Trophoblast cell (in vitro differentiated cells and primary cell): ENCODE measurements at places on chromosomes 13 and 19.

DNA sequence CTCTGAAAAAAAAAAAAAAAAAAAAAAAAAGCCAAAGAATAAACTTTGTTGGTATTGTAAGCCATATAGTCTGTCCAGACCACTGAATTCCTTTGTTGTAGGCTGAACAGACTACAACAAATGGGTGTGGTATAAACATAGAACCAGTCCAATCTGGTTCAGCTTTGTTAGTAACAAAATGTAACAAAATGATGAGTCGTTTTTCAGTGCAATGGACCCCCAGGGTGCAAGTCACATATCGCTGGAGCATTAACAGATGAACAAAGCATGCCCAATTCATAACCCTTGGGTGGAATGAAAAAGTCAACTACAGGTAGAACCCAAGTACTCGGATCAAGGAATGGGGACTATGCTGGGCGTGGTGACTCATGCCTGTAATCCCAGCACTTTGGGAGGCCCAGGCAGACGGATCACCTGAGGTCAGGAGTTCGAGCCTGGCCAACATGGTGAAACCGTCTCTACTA, 13.6 kb upstream of the FCHO1 start:
- H3K4me1 ChIP-seq = peaks cover 2% of the 10 kb centered on the region
- no peak overlapping the region for H3K4me3 ChIP-seq
- DNase-seq = no peak
- H3K27me3 ChIP-seq = no peaks in the 10 kb centered on the region
- H3K27ac ChIP-seq = no peak overlapping the region

GRCh38 chr13:110790371-110790770, 76.9 kb downstream of the ING1 start:
- no peaks in the 10 kb centered on the region for H3K36me3 ChIP-seq
- no peaks in the 10 kb centered on the region for H3K27me3 ChIP-seq
- no peak overlapping the region for H3K27ac ChIP-seq
- H3K4me3 ChIP-seq = no peak overlapping the region

GRCh38 chr13:20191311-20192157, 1.2 kb downstream of the GJB2 start:
- no peak overlapping the region for H3K27ac ChIP-seq
- peak overlapping the region; percentile 10 for H3K4me3 ChIP-seq
- H3K4me1 ChIP-seq = peaks cover 10% of the 10 kb centered on the region

GRCh38 chr13:39451860-39452301, 151.1 kb downstream of the LHFPL6 start:
- peaks cover 6% of the 10 kb centered on the region for H3K4me1 ChIP-seq
- no peak for DNase-seq
- peak overlapping the region; percentile 89 for H3K27ac ChIP-seq
- no peak overlapping the region for H3K4me3 ChIP-seq
- no peaks in the 10 kb centered on the region for H3K36me3 ChIP-seq

DNA sequence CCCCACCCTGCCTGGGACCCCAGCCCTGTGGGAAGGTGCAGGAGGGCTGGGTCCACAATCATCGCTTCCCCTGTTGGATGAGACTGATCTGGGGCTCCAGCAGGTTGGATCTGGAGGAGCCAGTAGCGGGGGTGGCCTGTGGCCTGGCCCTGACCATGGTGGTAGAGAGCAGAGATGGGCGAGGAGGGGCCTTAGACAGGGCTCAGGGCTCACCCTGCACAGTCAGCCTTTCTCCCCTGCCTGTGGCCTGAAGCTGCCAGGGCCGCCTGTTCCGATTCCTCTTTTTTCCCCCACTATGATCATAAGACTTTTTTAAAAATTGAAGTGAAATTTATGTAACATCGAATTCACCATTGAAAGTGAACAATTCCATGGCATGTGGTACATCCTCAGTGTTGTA, 18.2 kb downstream of the SIN3B start:
- DNase-seq = no peak
- H3K36me3 ChIP-seq = peaks cover 79% of the 10 kb centered on the region
- H3K27ac ChIP-seq = no peak overlapping the region
- no peaks in the 10 kb centered on the region for H3K27me3 ChIP-seq
- no peaks in the 10 kb centered on the region for H3K4me1 ChIP-seq

DNA sequence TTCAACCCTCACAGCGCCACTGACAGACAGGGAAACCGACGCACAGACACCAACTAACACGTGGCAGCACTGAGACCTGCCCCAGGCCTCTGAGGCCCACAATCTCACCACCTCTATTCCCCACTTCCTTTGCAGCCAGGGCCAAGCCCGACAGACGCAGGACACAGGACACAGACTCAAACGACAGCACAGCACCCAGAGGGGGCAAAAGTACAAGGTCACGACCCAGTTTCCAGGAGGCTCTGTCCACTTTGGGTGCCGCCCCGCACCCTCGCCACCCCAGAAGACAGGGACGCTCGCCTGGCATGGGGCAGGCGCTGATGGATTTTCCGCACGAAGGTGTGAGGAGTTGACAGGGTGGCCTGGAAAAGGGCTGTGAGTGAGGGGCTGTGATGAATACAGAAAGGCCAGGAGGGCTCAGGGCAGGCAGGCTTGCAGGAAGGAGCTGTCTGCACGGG, 48.8 kb downstream of the MLLT1 start:
- H3K4me3 ChIP-seq = no peak overlapping the region
- H3K27me3 ChIP-seq = no peaks in the 10 kb centered on the region
- H3K27ac ChIP-seq = no peak overlapping the region
- no peaks in the 10 kb centered on the region for H3K4me1 ChIP-seq
- DNase-seq = no peak

- H3K4me3 ChIP-seq = no peak overlapping the region
- no peak overlapping the region for H3K27ac ChIP-seq
- no peak for DNase-seq
- H3K27me3 ChIP-seq = no peaks in the 10 kb centered on the region
Observed at GRCh38 chr13:48715977-48716376, 62.2 kb downstream of the CYSLTR2 start.

DNA sequence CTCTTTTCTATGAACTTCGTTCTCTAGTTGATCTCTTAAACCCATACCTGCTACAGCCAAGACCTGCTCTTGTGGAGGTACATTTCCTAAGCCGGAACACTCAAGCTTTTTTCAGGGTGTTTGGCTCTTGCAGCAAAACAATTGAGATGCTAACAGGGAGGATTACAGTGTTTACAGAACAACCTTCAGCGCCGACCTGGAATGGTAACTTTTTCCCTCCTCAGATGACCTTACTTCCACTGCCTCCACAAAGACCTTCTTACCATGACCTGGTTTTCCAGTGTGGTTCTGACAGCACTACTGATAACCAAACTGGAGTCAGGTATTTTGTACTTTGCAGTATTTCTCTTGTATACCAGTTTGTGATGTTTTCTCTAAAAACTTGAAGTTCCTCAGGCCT, 506 bp downstream of the KCNRG start:
- no peak overlapping the region for H3K4me3 ChIP-seq
- no peak for DNase-seq
- H3K4me1 ChIP-seq = no peaks in the 10 kb centered on the region
- no peak overlapping the region for H3K27ac ChIP-seq
- H3K27me3 ChIP-seq = no peaks in the 10 kb centered on the region

DNA sequence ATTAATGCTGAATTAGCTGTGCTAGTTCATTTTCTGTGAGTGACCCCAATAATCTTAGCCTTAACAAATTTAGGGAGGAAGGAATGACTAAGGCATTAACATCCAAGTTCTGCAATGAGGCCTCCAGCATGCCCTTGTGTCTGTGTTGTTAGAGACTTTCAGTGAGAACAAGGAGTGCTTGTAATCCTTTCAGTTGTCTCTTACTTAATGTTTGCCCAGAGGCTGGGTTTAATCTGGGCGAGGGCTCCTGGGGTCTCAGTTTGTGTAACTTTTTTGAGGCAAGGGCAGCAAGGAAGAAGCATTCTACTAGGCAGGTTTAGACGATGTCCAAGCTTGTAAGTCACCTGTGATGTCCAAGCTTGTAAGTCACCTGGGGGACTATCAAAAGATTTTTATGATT, 24.3 kb downstream of the CCNA1 start:
- H3K27me3 ChIP-seq = no peaks in the 10 kb centered on the region
- no peaks in the 10 kb centered on the region for H3K36me3 ChIP-seq
- no peak overlapping the region for H3K27ac ChIP-seq

DNA sequence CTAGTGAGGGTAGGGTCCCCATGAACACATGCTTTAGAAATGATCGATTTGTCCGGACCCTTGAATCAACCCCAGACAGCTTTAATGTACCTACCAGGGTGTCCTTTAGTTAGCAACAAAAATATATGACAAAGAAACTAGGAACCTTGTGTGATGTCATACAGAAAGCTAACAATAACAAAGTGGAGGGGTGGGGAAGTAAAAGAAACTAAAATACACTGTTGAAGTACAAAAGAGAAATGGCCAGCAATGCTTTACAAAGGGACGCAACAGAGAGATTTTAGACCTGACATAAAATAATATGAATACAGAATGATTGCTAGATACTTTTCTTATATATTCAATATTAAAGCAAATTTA, 40.0 kb downstream of the DZIP1 start:
- no peak overlapping the region for H3K27ac ChIP-seq
- peaks cover 3% of the 10 kb centered on the region for H3K4me1 ChIP-seq
- no peak overlapping the region for H3K4me3 ChIP-seq

- no peaks in the 10 kb centered on the region for H3K4me1 ChIP-seq
- H3K27me3 ChIP-seq = no peaks in the 10 kb centered on the region
- H3K27ac ChIP-seq = no peak overlapping the region
- H3K4me3 ChIP-seq = no peak overlapping the region
- DNase-seq = no peak
Observed at GRCh38 chr19:42494321-42494720, 34.0 kb downstream of the CEACAM1 start.

DNA sequence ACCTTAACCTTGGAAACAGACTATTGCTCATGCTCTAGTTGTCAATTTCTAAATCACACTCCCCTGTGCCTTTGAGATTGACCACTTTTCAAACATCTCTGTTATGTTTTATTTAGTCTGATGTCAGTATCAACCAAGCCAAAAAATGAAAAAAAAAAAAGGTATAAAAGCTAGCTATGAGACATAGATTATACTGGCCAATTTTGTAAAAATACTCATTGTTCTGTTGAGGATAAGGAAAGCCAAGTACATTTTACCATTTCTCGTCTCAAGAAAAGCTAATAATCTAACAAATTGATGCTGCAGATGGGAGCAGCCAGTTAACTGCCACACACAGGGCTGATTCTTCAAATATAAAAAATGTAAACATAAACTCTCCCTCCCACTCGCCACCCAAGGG, 572.6 kb upstream of the KLF12 start:
- no peaks in the 10 kb centered on the region for H3K27me3 ChIP-seq
- no peak overlapping the region for H3K27ac ChIP-seq
- no peak for DNase-seq

DNA sequence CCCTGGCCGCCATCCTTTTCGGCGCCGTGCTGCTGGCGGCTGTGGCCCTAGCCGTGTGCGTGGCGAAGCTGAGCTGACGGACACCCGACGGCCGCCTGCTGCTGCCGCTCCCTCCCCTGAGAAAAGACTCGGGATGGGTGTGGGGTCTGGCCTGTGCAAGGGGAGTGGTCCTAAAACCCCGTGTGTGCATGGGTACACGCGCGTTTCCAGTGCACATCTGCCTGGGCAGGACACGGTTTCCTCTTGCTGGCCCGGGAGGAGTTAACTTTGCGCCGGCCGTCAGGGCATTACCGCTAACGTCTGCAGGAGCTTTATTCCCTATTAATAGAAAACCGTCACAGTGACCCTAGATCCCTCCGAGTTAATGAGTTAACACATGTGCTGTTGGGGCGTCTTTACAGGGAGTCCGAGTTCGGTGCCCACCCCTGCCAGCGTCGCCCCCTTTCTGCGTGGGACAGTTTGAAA, 1.3 kb downstream of the RGS9BP start:
- H3K27ac ChIP-seq = no peak overlapping the region
- peaks cover 17% of the 10 kb centered on the region for H3K4me1 ChIP-seq
- H3K36me3 ChIP-seq = no peaks in the 10 kb centered on the region
- no peak overlapping the region for H3K4me3 ChIP-seq
- DNase-seq = no peak
- peaks cover 21% of the 10 kb centered on the region for H3K27me3 ChIP-seq

- no peaks in the 10 kb centered on the region for H3K4me1 ChIP-seq
- no peak overlapping the region for H3K27ac ChIP-seq
- no peak overlapping the region for H3K4me3 ChIP-seq
- no peaks in the 10 kb centered on the region for H3K27me3 ChIP-seq
Observed at GRCh38 chr13:24861617-24862362, 97.8 kb downstream of the RNF17 start.

GRCh38 chr13:101393140-101393539, 23.2 kb downstream of the NALCN start:
- no peaks in the 10 kb centered on the region for H3K27me3 ChIP-seq
- H3K4me3 ChIP-seq = no peak overlapping the region
- no peaks in the 10 kb centered on the region for H3K36me3 ChIP-seq

DNA sequence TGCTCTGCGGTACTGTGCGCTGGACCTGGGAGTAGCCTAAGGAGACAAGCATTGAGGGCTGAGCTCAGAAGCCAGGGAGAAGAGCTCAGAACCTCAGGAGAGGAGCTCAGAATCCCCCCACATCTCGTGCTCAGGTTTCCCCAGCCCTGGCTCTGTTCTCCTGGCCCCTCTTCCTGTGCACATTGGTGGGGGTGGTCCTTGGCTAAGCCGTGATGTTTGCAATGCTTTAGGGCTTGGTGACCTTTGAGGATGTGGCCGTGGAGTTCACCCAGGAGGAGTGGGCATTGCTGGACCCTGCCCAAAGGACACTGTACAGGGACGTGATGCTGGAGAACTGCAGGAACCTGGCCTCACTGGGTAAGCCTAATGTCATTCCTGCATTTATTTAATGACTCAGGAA, 6.6 kb downstream of the ZNF557 start:
- H3K36me3 ChIP-seq = peaks cover 70% of the 10 kb centered on the region
- no peak overlapping the region for H3K4me3 ChIP-seq
- H3K27ac ChIP-seq = no peak overlapping the region
- peaks cover 5% of the 10 kb centered on the region for H3K4me1 ChIP-seq
- H3K27me3 ChIP-seq = no peaks in the 10 kb centered on the region
- no peak for DNase-seq

DNA sequence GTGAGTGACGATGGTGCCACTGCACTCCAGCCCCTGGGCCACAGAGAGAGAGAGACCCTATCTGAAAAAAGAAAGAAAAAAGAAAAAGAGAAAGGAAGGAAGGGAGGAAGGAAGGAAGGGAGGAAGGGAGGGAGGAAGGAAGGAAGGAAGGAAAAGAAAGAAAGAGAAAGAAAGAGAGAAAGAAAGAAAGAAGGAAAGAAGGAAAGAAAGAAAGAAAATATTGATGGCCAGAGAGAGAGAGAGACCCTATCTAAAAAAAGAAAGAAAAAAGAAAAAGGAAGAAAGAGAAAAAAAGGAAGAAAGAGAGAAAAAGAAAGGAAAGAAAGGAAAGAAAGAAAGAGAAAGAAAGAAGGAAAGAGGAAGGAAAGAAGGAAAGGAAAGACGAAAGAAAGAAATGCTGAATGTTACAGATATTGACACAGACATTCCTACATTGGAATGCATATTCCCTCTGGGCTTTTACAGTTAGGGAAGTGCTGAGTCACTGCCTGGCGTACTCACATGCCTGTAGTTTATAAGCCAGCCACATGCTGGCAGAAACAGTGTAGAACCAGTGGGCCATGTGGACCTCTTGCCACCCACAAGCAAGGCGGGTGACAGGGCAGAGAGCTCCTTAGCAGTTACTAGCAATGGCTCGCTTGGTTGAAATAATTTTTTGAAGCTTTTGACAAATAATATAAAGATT, 34.6 kb upstream of the SLC46A3 start:
- peak; percentile 95 for DNase-seq
- peak overlapping the region; percentile 92 for H3K27ac ChIP-seq
- no peaks in the 10 kb centered on the region for H3K27me3 ChIP-seq
- H3K36me3 ChIP-seq = no peaks in the 10 kb centered on the region

GRCh38 chr13:46213242-46213641, 1.5 kb downstream of the LRRC63 start:
- peak overlapping the region; percentile 54 for H3K27ac ChIP-seq
- H3K36me3 ChIP-seq = no peaks in the 10 kb centered on the region
- H3K27me3 ChIP-seq = no peaks in the 10 kb centered on the region
- DNase-seq = no peak
- H3K4me1 ChIP-seq = peaks cover 8% of the 10 kb centered on the region
- no peak overlapping the region for H3K4me3 ChIP-seq
